ENCODE measurements at places on chromosomes 4 and X.

DNA sequence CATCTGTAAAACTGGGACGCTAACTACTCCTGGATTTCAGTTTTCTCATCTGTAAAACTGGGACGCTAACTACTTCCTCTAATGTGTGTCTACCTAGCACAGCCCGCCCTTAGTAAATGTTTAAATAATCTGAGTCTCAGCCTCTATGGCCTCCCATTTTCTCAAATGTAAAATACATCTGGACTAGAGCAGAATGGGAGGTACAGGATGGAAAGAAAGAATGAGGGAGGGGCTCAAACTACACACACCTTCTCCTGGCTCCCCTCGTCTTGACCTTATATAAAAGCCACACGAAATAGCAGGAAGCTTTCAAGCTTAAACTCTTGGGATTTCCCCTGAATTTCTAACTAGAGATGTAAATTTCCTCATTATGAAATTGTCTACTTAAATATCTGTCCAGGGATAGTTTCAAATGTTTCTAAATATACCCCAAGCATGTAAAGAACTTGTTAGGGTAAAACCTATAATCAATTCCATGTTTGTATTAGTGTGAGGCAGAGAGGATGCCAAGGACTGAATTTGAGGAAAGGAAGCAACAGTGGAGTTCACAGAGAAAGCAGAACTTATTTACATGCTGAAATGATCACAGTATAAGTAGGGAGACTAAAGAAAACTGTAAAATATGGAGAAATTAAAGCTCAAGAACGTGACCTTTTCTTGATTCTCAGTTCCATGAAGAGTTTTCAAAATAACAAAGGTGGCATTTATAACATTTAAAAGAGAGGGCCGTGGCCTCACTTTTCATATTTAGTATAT lies 220.0 kb downstream of the NWD2 start:
- DNase-seq, result no peak

GRCh38 chr4:13546941-13547484 lies 2.7 kb upstream of the NKX3-2 start:
- DNase-seq, result no peak

DNA sequence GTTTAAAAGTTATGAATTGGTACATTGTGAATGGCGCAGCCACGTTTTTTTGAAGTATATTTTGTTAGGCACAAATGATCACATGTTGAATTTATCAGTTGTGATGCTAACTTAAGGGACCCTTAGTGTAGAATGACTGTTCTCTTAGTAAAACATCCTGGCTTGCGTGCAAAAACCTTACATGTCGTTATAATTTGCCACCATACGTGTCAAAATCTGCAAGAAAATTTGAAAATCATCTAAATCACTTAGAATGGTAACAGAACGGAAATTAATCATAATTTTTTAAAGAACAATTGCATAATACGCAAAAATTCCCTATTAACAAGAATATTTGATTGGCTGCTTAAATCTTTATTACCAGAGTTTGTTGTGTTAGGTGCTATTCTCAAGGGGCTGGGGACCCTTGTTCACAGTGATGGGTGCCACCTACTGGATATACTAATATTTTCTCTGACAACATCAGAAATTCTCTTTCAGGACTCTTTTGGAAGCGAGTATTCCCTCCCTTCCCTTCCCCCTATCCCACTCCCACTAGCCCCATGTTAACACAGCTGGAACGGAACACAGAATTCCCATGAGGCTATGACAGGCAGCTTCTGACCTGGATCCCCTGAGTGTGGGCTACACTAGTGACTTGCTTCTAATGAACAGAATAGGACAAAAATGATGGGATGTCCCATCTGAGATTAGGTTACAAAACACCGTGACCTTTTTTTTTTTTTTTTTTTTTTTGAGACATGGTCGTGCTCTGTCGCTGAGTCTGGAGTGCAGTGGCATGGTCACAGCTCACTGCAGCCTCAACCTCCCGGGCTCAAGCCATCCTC lies 71.8 kb downstream of the SUPT20HL2 start:
- DNase-seq, result no peak

GRCh38 chr4:123953566-123953965 lies 557.0 kb downstream of the SPRY1 start:
- no peak for DNase-seq

GRCh38 chrX:29478336-29479069 lies 736.9 kb upstream of the MAGEB2 start:
- DNase-seq, result no peak

DNA sequence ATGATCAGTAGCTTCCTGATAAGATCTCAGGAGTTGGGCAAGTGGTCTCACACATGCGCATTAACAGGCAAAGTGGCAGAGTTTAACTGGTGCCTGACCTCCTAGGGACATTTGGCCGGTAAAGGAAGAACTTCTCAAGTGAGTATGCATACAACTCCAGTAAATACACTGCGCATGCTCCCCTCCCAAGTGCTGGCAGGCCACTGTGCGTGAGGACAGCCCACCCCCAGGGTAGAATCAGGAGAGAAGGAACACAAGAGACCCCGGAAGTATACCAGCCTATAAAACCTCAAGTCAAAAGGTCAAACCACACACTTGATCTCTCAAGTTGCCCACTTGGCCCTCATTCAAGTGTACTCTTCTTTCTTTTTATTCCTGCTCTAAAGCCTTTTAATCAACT lies 225.5 kb upstream of the ANKRD50 start:
- DNase-seq, result no peak

GRCh38 chr4:88187766-88188165 lies 29.3 kb upstream of the ABCG2 start:
- DNase-seq, result no peak

GRCh38 chrX:2965965-2966364 lies 36.8 kb upstream of the ARSD start:
- DNase-seq, result no peak

- no peak for DNase-seq
Measured at GRCh38 chr4:167722487-167722808, 369.9 kb upstream of the ANXA10 start.

GRCh38 chrX:49661881-49662280 lies 33.9 kb downstream of the PAGE1 start:
- no peak for DNase-seq

DNA sequence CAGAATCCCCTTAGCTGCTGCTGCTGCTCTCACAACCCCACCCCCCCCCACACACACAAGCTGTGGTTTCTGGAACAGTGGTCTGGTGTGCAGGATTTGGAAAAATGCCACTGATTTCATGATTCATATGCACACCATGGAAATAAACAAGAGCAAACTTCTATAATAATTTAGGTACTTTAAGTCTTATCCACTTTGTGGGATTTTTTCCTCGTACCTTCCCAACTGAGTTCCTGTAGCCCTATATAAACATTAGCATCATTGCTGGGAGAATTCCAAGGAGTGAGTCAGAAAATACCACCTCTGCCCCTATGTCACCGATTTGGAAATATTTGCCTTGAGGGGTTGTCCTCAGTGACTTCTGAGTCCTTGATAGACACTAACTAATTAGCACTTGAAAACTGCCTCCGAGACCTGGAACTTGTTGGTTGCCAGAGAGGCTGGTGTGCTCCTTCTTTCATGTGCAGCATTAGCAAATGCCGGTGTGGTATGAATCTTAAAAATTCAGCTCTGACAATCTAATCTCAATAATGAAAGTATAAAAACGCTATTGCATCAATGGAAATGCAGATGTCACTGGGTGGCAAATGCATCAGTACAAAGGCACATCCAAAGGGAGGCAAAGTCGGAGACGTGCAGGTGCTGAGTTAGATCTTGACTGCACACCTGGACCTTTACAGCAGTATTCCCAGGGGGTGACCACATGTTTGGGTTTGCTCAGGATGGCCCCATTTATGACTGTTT lies 61.8 kb downstream of the CPE start:
- DNase-seq, result no peak

DNA sequence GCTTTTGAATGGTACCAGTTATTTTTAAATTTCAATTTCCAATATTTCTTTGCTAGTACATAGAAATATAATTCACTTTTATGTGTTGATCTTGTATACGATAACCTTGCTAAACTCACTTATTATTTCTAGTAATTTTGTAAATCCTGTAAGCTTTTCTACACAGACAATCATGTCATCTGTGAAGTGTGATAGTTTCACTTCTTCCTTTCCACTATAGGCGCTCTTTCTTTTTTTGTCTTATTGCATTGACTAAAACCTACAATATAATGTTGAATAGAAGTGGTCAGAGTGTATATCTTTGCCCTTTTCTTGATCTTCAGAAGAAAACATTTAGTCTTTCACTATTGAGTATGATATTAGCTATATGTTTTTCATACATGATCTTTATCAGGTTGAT lies 76.6 kb downstream of the ZNF182 start:
- DNase-seq, result no peak

Data from stimulated activated CD4-positive, alpha-beta T cell treated with anti-CD3 and anti-CD28 coated beads, Interleukin-12 subunit alpha, Interleukin-12 subunit beta, amount 100 ng/mL, for 4 hours (primary cell).